Activated T-helper 2 cell treated with anti-CD3 and anti-CD28 coated beads, Interferon-gamma antibody, Interleukin-2, Interleukin-4, amounts not matched to agents 10 μg/mL and 5 μg/mL and 100 μg/mL, durations not matched to agents 14 hours and 24 hours and 36 hours (primary cell): ENCODE measurements at places on chromosomes 7 and 10. TPM values are rescaled to one million over a fixed set of nuclear protein-coding genes. Genes with fewer than 3 reads are reported as not detected.

TRIL gene
- total RNA-seq = not detected in 2 replicates

MRPL43 gene
- total RNA-seq = 62.7 TPM in 2 replicates

CCL24 gene
- not detected in 2 replicates for total RNA-seq

SLC16A9 gene
- 1.9 and 2.1 TPM in 2 replicates for total RNA-seq

MACROH2A2 gene
- 6.1 and 7.1 TPM in 2 replicates for total RNA-seq

GRID1 gene
- not detected in 2 replicates for total RNA-seq

TEX36 gene
- not detected in 2 replicates for total RNA-seq

SLIT1 gene
- total RNA-seq = 0.21 and 0.32 TPM in 2 replicates

LRRN3 gene
- total RNA-seq = 28.0 and 29.4 TPM in 2 replicates

BAMBI gene
- 0.16 TPM in 2 replicates for total RNA-seq

FOXL3 gene
- total RNA-seq = not detected in 2 replicates

MCM10 gene
- 73.3 and 78.5 TPM in 2 replicates for total RNA-seq

ZNF92 gene
- total RNA-seq = 15.2 and 17.0 TPM in 2 replicates

FFAR4 gene
- total RNA-seq = not detected in 2 replicates

UCN3 gene
- total RNA-seq = not detected in 2 replicates

PVRIG gene
- total RNA-seq = 18.7 and 21.7 TPM in 2 replicates

TYW1B gene
- total RNA-seq = 3.6 and 4.5 TPM in 2 replicates

PMPCB gene
- 69.2 and 71.5 TPM in 2 replicates for total RNA-seq

CPN1 gene
- total RNA-seq = not detected in 2 replicates

RNF133 gene
- not detected in 2 replicates for total RNA-seq

BICC1 gene
- 0.11 and 0.21 TPM in 2 replicates for total RNA-seq

UNCX gene
- not detected in 2 replicates for total RNA-seq

LLCFC1 gene
- not detected in 2 replicates for total RNA-seq

NME8 gene
- total RNA-seq = not detected in 2 replicates

XRCC2 gene
- 21.8 and 22.2 TPM in 2 replicates for total RNA-seq

BLOC1S2 gene
- total RNA-seq = 49.1 and 56.3 TPM in 2 replicates

NPFFR1 gene
- not detected in 2 replicates for total RNA-seq

GPR37 gene
- not detected in 2 replicates for total RNA-seq

ACTR1A gene
- 66.9 and 69.7 TPM in 2 replicates for total RNA-seq

PODXL gene
- 0.68 and 0.76 TPM in 2 replicates for total RNA-seq

CTAGE4 gene
- 1.2 and 1.6 TPM in 2 replicates for total RNA-seq

DPYSL4 gene
- 16.5 and 17.9 TPM in 2 replicates for total RNA-seq

PARD3 gene
- 1.4 and 2.0 TPM in 2 replicates for total RNA-seq

CDCA7L gene
- 81.5 and 82.9 TPM in 2 replicates for total RNA-seq

SH2D4B gene
- 0.05 TPM in 1 of 2 replicates, not detected in the other for total RNA-seq

CHAT gene
- total RNA-seq = 2.2 and 2.5 TPM in 2 replicates
